ENCODE measurements at places on chromosomes 6 and 20.

DNA sequence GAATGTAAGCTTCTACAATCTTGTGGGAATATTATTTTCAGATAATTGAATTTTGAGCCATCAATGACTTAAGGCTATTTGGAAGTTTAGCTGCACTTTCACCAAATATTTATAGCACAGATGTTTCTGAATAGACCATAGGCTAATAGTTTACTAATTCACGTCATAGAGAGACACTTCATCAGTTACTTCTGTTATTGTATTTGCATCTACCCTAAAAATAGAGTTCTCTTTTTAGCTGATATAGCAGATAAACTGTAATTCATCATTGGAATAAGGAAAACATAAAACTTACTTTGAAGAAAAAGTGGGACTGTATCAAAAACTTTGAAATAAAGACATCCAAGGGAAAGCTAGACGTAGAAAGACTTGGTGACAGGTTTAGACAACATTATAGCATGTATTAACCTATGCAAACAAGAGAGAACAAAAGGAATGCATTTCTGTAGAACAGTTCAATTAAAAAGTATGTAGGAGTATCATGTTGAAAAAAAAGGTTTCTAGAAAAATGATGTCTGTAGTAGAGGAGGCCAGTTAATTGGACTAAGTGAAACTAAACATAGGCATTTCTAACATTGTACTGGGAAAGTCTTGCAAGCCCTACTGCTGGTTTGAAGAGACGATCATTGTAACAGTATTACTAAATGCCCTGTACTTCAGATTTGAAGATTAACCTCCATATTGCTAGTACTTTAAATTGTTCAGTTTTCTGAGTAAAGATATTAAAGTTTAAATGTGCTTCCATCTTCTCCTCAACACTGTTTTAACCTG is 123.3 kb downstream of the ZFAND3 start:
- DNase-seq: no peak

DNA sequence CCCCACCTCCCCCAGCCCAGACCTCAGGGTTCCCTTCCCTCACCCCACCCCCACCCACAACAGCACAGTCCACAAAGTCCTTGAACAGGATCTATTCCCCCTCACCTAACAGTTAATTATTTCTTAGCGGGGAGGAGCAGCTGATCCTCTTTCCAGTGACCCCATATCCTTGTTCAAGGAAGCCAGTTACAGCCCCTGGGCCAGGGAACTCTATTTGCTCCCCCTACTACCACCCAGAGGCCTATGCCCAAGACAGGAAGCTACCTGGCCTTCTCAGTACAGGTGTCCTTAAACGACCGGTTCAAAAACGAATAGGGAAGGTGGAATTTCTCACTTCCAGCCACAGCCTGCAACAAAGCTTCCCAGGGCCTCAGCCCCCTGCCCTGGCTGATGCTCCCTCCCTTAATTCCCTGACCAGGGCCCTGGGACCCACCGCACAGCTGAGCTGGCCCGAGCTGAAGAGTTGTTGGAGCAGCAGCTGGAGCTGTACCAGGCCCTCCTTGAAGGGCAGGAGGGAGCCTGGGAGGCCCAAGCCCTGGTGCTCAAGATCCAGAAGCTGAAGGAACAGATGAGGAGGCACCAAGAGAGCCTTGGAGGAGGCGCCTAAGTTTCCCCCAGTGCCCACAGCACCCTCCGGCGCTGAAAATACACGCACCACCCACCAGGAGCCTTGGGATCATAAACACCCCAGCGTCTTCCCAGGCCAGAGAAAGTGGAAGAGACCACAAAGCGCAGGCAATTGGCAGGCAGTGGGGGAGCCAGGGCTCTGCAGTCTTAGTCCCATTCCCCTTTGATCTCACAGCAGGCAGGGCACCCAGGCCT is 778 bp downstream of the MCCD1 start:
- peak; percentile 62 for DNase-seq

GRCh38 chr6:51028276-51028675 is 209.6 kb downstream of the TFAP2B start:
- DNase-seq: no peak

GRCh38 chr6:37501632-37502491 is 2.2 kb upstream of the CCDC167 start:
- DNase-seq: no peak

DNA sequence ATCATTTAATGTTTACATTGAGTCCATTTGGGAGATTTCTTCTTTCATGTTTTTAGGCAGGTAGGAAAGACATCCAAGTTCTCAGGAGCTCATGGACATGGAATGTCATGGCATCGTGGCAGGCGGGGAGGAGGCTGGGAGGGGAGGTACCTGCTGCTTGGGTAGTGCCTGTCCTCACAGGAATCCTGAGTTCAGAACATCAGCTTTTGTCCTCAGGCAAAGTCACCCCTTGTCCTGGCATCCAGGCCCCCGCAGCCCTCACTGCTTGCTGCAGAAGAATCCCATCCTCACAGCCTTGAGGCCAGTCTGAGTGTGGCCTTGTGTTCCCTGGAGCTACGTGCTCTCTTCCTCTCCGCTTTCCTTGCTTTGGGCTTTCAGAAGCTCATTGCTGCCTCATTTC is 157.4 kb downstream of the CFAP61 start:
- no peak for DNase-seq

DNA sequence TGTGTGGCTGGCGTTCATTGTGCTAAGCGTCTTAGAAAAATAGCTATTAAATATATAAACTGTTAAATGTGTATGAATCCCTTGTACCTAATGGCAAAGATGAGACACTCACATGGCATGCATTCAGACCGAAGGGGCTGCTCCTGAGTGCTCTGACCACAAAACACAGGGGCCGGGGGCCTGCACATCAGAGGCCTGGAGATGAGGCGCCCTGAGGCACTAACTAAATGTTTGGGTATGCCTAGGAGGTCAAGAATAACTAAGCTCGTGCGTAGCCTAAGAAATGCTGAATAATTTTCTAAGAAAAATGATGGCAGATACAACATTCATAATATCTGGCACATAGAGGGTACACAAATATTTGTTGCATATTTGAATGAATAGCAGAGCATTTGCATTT is 92.5 kb downstream of the PSMB1 start:
- DNase-seq: no peak

DNA sequence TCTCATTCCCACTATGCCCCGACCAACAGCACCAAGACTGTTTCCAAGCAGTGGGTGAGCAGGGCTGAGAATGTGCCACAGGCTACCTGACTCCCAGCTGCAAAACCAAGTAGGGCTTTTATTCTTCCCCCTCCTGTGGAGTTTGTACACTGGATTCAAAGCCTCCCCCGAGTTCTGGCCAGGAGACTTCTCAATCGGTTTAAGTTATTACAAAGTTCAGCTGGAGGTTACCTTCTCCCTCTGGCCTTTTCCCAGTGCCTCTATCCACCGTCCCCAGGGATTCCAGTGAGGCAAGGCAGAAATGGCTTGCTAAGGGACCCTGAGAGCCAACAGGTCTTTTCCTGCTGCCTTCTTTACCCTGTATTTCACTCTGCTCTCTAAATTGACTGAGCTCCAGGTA is 217.0 kb downstream of the ADGRG6 start:
- DNase-seq: no peak
